COLO829 (cell line): ENCODE measurements at places on chromosomes 1 and 21.

DNA sequence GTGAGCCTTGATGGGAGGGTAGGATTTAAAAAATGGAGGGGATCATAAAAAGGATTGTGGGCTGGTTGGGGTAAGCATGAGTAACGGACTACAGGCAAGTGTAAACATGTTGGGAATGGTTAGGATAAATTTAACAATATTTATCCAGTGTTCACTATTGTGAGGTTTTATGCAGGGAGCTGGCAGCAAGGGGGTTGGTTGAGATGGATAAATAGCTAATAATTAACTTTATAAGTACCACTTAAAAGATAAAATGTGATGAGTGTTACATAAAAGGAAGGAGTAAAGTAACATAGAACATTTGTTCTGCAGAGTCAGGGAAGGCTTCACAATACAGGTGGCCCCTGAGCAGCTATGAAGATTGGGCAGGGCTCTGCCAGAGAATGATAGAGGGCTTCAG is 109.0 kb downstream of the NGF start:
- DNase-seq, result no peak

GRCh38 chr21:34072145-34073031 is 990 bp upstream of the MRPS6 start:
- DNase-seq, result no peak

- no peak for DNase-seq
Measured at GRCh38 chr21:34707876-34708325, 39.1 kb downstream of the CLIC6 start.

DNA sequence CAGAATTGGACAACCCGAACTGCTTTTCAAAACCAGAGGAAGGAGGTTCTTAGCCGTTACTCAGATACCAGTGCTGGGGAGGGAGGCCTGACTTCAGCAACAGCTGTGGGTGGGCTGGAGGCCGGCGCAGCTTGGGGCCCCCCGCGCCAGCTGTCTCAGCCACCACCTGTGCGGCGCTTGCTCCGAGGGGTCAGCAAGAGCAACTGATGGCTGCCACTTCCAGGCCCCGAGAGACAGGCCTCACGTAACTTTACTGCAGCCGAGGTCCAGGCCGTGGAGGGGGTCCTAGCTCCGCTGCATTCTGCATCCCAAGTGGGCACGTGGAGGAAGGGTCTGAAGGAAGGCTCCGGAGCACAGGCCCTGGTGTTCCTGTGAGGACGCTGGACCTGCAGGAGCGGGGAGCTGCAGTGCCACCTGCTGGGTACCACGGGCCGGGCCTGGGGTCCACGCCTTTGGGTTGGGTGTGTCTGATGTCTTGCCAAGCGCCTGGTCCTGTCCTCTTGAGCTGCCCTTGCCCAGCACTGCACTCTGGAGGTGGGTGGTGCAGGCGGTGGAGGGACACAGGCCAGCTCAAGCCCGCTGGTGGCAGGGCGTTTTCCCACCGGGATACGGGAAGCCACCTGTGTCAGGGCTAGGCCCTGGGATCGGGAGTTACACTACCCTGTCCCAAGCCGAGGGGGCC is 9.8 kb downstream of the THAP3 start:
- DNase-seq, result no peak

GRCh38 chr1:47696737-47697441 is 259.0 kb downstream of the FOXD2 start:
- DNase-seq, result peak; percentile 14

GRCh38 chr21:44017601-44018000 is 5.5 kb downstream of the TRAPPC10 start:
- DNase-seq, result no peak

DNA sequence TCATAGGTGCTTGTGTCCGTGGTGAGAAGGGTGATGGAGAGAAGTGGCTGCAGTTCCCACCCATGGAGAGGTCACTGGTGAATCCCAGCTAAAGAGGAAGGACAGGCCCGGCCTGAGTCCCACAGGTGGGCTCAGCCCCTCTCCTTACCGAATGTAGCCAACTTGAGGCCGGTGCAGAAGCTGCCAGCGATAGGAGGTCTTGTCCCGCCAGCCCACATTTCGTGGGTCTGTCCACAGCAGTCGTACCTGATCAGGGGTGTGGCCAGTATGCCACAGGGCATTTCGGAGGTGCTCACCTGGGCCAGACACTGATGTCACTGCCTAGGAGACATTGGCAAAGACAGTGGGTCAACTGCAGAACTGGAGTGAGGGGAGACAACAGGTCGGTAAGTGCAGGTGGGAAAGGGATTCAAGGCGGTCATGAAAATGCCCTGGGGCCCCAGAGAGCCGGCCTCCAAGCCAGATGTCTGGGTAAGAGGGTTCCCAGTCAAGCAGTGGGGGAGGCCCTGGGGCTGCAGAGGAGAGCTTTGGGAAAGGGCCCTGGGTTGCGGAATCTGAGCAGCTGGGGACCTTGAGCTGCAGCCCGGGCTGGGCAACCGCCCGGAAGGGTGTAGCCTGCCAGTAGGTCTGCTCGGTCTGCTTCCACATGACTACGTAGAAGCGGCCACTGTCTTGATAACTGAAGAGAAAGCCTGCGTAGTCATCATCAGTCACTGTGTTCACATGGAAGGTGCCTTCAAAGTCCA is 10.6 kb downstream of the THBS3 start:
- DNase-seq, result no peak

- DNase-seq, result no peak
Measured at GRCh38 chr1:94169126-94169525, 48.2 kb upstream of the ABCA4 start.

- no peak for DNase-seq
Measured at GRCh38 chr1:100404821-100405220, 52.5 kb downstream of the CDC14A start.

- DNase-seq, result no peak
Measured at GRCh38 chr1:110872745-110873720, at the start of gene CD53. TSS of gene CD53 (plus strand) at chr1:110873148. CDS start at chr1:110891409, 18,261 bp downstream.

DNA sequence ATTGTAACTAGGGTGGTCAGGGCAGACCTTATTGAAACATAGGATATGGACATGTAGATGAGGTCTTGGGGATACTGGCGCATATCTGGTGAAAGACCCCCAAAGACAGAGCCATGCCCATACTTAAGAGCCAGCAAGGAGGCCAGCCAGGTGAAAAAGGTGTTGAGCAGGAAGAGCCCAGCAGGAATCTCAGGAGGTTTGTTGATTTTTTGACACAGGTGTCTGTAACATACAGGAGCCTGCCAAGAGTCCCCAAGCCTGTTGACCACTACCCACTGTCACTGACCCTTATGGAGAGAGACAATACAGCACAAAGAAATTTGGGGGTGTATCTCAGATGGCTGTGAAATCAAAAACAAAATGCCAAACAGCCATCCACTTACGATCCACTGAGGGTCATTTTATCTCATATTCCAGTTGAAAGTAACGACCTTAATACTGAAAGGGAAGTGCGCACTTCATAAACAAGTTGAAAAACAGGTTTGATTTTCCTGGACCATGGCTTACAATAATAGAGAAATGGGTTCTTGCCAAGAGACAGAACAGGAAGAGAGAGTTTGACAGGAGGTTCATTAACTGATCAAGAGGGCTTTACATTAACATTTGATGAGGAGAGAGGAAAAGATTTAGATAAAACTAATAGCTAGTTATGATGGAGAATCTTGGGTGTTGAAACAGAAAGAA is 163.6 kb downstream of the GLUL start:
- no peak for DNase-seq

DNA sequence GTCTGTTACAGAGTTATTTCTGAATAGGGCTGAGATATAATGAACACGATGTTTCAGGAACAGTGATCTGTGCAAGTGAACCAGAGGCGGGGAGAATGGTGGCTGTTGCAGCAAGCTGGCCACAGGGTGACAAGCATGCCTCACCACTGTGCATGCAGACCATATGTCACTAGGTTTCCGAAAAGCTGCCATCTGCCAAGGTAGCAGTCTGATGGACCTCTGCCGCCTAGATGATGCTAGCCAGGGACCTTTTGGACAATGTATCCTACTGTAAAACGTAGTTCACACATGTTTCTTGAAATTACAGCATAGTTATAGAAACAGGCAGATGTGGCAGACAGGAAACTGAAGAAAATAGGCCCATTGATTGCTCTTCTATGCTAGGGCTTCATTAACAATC is 204.2 kb upstream of the RRP15 start:
- DNase-seq, result no peak

DNA sequence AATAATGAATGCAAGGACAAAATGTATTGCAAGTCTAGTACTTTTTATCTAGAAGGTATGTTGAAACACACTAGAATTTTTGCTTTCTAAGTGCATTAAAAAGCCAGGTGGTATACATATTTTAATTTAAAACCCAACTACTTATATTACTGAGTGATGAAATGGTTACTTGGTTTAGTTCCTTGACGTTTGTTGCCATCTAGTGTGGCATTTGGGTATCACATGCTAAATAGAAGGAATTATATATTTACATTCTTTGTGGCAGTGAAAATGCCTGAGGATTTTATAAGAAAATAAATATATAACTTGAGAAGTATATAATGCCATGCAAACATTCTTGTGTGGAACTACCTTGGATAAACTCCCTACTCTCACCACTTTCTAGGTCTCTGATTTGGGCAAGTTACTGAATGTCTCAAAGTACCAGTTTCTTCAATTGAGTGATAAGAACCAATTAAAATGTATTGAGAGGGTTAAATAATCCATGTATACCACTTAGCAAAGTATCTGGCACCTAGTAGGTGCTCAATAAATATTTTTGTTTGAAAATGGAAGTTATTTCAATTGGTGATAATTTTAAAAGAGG is 69.6 kb downstream of the SDCCAG8 start:
- DNase-seq, result peak; percentile 74

- DNase-seq, result no peak
Measured at GRCh38 chr1:155961937-155962336, 16.4 kb downstream of the ARHGEF2 start.

DNA sequence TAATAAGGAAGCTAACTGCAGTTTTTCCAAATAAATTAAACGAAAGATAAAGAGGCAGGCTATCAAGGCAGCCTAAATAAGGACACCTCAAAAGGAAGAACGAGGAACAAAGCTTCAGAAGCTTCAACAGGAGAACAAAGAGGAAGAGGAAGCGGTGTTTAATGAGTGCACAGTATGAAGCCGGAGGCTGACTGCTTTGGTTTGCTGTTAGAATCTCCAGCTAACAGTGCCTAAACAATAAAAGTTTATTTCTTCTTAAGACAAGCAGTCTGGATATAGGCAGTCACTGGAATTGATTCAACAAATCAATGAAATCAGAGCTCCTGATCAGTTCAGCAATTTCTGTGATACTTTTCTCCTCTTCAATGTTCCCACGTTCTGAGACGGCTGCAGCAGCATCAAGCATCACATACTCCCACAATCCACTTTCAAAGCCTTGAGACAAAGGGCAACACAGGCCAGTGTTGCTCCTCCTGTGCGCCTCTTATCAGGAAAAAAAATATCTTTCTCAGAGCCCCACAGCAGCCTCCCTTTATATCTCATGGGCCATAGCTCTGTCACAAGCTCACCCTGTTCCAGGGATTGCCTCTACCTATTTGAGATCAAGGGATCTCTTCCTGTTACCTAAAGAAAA is 365.6 kb upstream of the ST6GALNAC5 start:
- no peak for DNase-seq

- DNase-seq, result peak; percentile 69
Measured at GRCh38 chr1:235397733-235398132, 30.5 kb downstream of the TBCE start.

DNA sequence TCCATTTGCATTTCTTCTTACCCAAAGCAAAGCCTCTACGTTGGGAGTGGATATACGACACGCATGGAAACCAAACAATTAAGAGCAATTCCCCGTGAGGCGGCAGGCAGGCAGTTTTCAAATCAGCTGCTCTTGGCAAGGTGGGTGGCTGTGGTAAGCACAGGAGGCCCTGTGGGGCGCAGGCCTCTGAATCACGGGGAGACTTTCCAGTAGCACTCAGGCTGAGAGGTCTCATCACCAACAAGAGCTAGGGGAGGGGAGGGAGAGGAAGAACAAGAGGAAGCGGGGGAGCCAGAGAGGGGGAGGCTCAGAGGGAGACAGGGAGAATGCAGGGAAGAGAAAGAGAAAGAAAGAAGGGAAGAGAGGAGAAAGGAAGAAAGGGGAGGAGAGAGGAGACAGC is 56.4 kb downstream of the MT1HL1 start:
- DNase-seq, result no peak

GRCh38 chr1:178537382-178538090 is 24.6 kb downstream of the TEX35 start:
- DNase-seq, result no peak

GRCh38 chr21:37398697-37399096 is 32.1 kb downstream of the DYRK1A start:
- DNase-seq, result no peak
